ENCODE measurements at places on chromosomes 4 and X. TPM values are rescaled to one million over a fixed set of nuclear protein-coding genes. Genes with fewer than 3 reads are reported as not detected.

- DNase-seq = peak; percentile 46
Measured at GRCh38 chrX:67545036-67545821, 1.4 kb downstream of the AR start.

DNA sequence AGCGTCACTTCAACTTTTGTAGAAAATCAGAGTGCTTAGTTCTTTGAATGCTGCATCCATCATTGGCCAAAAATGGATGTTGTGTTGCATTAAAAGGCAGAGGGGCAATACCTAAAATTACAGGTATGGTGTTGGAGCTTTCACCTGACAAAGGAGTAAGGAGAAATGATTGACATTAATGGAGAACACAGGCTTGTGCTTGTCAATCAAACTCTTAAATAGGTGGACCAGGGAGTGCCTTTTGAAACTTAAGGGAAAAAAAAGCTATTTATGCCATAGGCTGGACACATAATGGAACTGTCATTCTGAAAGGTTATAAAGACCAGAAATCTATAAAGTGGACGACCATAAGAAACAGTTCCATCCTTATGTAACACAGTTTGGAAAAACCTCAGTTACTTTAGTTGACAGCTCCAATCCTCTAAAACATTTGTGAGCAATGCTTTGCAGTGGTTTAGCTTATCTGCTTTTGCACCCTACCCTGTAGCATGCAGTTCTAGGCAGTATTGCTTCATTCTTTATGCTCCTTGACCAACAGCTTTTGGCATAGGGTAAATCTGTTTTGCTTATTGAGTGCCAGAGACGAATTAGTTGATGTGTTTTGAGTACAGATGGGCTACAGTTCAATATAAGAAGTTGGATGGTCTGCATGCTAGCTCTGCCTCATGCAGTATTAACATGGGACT is 2.4 kb downstream of the HADH start:
- no peak for DNase-seq

Gene UGT2B17
- not detected for total RNA-seq

Gene TDO2
- 235 TPM for total RNA-seq

Gene POU4F2
- total RNA-seq = not detected

Gene AR
- total RNA-seq = 3.6 TPM

DNA sequence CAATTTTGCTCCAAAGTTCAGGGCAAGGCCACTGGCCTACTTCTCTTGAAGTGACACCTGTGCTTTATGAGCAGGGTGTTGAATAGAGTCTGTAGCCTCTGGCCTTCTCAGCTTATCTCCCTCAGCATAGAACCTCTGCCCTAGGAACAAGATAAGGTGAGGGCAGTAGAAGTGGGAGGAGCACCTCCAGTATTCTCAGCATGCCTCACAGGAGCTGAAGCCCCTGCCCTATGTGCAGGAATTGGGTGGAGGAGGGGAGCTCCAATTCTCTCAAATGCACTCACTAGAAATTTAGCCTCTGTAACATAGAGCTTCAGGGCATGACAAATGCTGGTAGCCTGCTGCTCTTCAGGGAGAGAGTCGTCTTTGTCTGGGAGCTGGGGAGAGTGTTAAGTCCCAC is 479.3 kb downstream of the IL1RAPL1 start:
- no peak for DNase-seq

- no peak for DNase-seq
Measured at GRCh38 chr4:142574306-142574705, 271.8 kb downstream of the INPP4B start.

GRCh38 chr4:23320931-23321587 is 568.8 kb downstream of the PPARGC1A start:
- no peak for DNase-seq

- DNase-seq = peak; percentile 5
Measured at GRCh38 chr4:164396439-164396838, 357.5 kb upstream of the SMIM31 start.

Gene FOXP3
- not detected for total RNA-seq

Gene MAGIX
- total RNA-seq = 1.8 TPM

DNA sequence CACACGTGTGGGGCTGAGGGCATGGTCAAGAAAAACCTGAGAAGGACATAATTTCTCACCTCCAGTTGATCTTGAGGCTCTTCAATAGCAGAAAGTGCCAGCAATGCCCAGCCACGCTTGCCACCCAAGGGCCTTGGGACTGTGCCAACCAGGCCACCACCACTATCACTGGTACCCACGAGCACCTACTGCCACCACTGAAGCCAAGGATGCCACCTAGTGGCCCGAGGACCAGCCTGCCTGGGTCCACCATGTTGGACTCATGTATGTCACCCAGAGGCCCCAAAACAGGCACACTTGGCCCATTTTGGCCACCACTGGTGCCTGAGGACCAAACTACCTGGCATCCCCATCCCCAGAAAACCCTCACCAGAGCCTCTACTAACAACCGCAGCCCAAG is 191.8 kb downstream of the ADAM29 start:
- no peak for DNase-seq

DNA sequence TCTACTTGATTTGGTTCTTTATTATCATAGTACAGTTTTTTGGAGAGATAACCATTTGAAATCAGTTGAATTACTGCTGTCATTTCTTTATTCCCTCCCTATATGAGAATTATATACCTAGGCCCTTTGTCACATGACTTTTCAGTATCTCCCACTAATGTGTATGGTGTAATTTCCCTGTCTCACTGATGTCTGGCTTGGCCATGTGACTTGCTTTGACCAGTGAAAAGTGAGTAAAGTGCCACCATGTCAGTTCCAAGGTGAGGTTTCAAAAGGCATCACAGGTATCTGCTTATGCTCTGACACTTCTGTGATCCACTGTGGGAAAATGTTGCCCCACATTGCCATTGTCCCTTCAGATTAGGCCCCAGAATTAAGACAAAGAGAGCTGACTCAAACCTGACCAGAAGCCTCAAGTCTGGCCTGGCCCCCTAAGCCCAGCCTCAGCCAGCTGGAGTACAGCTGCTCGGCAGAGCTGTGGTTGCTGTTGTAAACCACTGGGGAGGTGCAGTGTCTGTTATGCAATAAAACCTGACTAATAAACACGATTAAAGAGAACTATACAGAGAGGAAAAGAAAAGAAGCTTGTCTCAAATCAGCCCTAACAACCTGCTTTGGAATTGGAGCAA is 27.5 kb downstream of the SETD7 start:
- peak; percentile 14 for DNase-seq

Gene CENPVL1
- not detected for total RNA-seq

- DNase-seq = no peak
Measured at GRCh38 chr4:76513482-76513881, 78.5 kb downstream of the SHROOM3 start.

DNA sequence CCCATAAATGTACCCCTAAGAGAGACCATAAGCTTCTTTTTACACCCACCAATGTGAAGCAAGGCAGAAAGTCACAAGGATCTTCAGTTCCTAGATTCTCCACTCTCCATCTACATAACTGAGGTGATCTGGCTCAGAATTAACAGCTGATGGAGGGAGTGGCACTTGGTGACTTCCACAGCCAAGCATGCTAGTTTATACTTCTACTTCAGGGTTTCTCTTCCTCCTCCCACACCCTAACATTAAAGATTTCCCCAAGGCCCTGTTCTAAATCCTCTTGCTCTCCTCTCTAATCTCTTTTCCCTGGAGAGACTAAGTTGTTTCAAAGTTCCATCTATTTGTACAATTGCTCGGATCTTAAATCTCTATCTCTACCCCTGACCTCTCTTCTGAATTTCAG is 81.1 kb downstream of the MBNL3 start:
- DNase-seq = no peak

GRCh38 chr4:177116161-177116560 is 193.5 kb upstream of the NEIL3 start:
- no peak for DNase-seq

DNA sequence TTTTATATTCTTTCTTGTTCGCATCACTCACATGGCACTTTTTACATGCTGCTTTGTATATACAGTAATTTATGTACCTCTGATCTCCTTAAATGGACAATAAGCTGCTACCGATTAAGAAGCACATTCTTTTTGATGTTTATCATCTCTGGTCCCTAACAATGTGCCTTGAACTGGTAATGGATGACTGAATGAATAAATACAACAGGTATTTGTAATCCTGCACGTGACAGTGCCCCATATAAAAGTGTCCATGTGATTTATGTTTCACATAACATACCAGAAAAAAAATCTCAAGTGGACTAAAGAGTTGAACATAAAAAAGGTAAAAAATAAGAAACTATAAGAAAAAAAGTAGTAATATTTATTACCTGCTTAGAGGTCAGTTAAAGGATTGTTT is 7.7 kb upstream of the SLAIN2 start:
- peak; percentile 49 for DNase-seq

DNA sequence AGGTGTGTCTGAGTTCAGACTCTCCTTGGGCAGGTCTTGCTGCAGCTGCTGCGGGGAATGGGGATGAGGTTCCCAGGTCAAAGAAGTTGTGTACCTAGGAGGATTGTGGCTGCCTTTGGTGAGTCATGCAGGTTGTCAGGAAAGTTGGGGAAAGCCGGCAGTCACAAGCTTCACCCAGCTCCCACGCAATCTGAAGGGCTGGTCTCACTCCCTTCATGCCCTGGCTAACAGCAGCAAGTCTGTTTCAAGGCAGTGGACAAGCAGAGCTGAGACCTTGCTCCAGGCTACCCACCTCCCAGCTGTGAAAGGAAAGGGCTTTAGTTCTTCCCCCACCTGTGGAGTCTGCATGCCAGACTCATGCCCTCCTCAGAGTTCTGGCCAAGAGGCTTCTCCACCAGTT is 287.2 kb downstream of the DTHD1 start:
- DNase-seq = no peak

- no peak for DNase-seq
Measured at GRCh38 chr4:173642509-173642908, 112.5 kb upstream of the HAND2 start.

Gene TASL
- total RNA-seq = not detected

Gene PHEX
- 0.36 TPM for total RNA-seq

DNA sequence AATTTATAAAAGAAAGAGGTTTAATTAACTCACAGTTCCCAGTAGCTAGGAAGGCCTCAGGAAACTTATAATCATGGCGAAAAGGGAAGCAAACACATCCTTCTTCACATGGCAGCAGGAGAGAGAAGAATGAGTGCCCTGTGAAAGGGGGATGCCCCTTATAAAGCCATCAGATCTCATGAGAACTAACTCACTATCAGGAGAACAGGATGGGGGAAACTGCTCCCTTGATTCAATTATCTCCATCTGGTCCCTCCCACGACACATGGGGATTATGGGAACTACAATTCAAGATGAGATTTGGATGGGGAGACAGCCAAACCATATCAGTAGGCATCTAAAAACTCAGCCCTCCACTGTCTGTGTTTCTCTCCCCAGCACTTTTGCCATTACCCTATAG is 22.4 kb downstream of the ANK2 start:
- no peak for DNase-seq

DNA sequence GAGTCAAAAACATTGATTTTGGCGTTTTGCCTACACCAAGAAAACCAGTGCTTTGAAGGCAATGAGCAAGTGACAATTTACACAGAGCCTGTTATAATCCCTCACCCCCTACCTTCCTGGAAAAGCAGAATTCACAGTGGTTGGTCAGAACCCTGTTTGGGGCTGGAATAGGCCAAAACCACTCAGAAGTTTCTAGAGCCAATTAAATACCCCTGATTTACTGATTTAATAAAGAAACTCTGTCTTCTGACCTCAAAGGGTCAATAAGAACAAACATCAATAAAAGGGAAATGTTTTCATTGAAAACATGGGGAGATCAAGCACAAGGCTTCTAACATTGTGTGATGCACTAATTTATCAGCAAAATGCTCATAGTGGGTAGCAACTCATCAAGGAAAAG is 116.3 kb downstream of the UNC5C start:
- DNase-seq = no peak

DNA sequence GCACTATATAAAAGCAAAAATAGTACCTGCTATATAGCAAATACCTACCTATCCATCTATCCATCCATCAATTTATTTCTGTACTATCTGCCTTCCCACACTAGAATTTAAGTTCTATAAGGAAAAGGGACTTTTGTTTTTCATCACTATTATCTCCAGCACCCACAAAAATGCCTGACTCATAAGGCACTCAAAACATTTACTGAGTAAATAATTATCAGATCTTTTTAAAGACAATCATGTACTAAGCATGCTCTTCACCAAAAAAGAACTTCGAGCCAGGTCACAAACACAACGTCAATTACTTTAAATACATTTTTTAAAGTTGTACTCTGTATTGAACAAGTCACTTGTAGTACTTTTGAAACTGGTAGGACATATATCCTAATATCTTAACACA is 119.9 kb downstream of the FBXW7 start:
- DNase-seq = peak; percentile 45

GRCh38 chrX:133402042-133402453 is 13.2 kb downstream of the GPC4 start:
- peak; percentile 0 for DNase-seq

Gene CDKL2
- total RNA-seq = not detected

- no peak for DNase-seq
Measured at GRCh38 chr4:68907245-68907644, 44.4 kb downstream of the UGT2A3 start.

Gene STBD1
- total RNA-seq = 2.8 TPM

DNA sequence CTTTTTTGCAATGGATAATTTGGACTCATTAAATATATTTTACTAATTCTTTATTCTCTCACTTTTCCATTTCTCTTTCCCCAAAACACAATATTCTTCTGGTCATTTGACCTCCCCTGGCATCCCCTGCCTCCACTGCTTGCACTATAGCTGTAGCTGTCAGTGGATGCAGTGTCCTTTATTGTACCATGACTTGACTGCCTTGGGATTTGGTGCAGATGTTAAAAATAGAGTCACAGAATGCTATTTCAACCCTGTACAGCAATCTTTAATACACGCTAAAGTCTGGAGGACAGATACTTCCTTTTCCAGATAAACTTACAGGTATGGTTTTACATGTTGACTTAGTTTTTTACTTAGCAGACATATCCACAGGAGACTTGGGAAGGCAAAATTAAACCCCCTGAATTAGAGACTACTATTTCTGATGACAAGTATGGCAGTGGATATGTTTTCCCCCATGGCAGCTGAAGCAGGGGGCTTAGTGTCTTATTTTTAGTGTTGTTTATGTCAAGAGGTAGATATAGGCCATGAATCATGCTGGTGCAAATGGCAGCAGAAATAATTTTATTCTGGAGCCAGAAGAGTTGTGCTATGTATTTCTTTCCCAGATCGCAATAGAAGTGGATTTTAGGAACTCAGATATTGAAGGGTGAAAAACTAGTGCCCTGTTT is 461.4 kb downstream of the NAF1 start:
- DNase-seq = no peak

GRCh38 chr4:3866813-3867129 is 100.6 kb downstream of the ADRA2C start:
- no peak for DNase-seq

- no peak for DNase-seq
Measured at GRCh38 chrX:136733613-136734012, 47.1 kb downstream of the ARHGEF6 start.

Gene LGI2
- 0.93 TPM for total RNA-seq

Gene SUPT20HL2
- total RNA-seq = not detected

GRCh38 chr4:28360681-28361080 is 1500.0 kb downstream of the STIM2 start:
- no peak for DNase-seq

- DNase-seq = peak; percentile 18
Measured at GRCh38 chr4:19030048-19030447, 1008.5 kb upstream of the LCORL start.

Measured in A172 (cell line).